ENCODE measurements at places on chromosomes 2 and 18. TPM values are rescaled to one million over a fixed set of nuclear protein-coding genes. Genes with fewer than 3 reads are reported as not detected.

The CDH19 gene
- not detected for total RNA-seq

The OTOS gene
- not detected for total RNA-seq

The DRC1 gene
- total RNA-seq = not detected

The MCFD2 gene
- 30.2 TPM for total RNA-seq

The FBXO15 gene
- total RNA-seq = 1.3 TPM

The MSTN gene
- not detected for total RNA-seq

The AGFG1 gene
- total RNA-seq = 157 TPM

The SLC35F6 gene
- 2.7 TPM for total RNA-seq

The ALKAL2 gene
- total RNA-seq = not detected

The MAPRE3 gene
- total RNA-seq = 2.9 TPM

The IL1RN gene
- total RNA-seq = 1.2 TPM

Measured in activated naive CD4-positive, alpha-beta T cell treated with anti-CD3 and anti-CD28 coated beads for 36 hours (primary cell).